ENCODE measurements at places on chromosomes 3 and 15.

GRCh38 chr3:185702262-185703225 is 116.4 kb downstream of the SENP2 start:
- no peak for DNase-seq

DNA sequence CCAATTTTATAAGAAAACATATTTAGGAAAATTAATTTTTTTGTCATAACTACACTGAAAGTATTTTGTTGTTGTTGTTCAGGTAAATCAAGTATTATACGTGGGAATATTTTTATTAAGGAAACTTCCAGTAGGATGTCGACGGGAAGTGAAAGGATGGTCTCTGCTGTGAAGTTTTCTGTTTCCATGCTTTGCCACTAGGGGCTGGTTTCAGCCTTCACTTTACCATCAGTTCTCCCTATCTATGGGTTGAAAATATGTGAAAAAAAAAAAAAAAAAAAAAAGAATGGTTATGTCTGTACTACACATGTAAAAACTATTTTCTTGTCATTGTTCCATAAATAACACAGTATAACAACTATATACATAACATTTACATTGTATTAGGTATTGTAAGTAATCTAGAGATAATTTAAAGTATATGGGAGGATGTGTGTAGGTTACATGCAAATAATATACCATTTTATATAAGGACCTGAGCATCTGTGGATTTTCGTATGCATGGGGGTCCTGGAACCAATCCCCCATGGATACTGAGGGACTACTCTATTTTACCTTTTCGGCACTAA is 136.7 kb downstream of the SMAD6 start:
- DNase-seq, result no peak

GRCh38 chr15:63482874-63483323 is 21.5 kb upstream of the USP3 start:
- no peak for DNase-seq

DNA sequence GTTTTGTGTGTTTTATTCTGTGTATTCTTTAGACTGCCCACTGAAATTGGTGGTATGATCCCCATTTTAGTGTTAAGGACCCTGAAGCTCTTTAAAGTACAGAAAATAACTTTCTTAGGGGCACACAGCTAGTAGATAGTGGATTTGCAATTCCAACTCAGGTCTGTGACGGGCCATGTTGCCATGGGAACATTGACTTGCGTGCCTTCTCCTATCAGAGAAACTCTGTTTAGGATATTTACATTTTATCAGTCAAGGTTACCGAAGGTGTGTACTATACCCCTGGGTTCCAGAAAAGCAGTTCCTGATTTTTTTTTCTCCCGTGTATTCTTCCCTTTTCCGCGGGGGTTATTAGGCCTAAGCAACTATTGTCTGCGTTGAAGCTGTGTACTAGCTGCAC is 19.4 kb downstream of the MYZAP start:
- no peak for DNase-seq

DNA sequence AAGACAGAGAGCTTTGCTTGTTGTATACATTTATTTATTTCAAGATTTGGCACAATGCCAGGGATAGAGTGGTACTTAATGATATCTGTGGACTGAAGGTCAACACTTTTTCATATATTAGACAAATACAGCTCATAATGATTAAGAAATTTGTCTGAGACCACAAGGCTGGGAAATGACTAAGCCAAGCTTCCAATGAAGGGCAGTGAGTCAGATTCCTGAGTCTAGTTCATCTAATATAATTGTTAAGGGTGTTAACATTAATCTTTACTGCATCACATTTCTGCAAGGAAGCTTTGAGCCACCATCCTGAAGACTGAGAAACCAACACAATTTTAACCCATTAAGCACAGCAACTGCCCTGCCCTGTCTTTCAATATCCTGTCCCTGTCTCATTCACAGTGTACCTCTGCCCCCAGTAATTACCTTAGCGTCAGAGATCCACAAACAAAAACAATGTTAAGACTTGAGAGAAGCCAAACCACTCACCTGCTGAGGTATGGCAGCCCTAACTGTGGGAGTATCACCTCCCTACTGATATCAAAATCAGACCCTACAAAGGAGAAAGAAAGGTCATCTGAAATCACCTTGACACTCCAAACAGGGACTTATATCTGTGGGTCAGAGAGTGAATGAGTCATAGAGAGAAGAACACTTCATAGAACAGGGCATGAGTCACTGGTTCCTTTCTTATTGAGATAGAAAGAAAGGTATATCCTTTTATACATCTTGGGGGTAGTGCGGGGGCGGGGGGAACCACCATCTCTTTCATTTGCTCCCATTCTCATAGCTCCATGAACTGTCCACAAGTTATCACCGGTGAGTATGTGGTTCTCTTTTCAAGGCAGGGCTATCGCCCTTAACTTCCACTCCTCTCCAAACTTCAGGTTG is 74.7 kb downstream of the MAGI1 start:
- no peak for DNase-seq

GRCh38 chr3:11477407-11477911 is 166.3 kb downstream of the VGLL4 start:
- DNase-seq, result no peak
